AG04450 (cell line): ENCODE measurements at places on chromosomes 6 and 20. TPM values are rescaled to one million over a fixed set of nuclear protein-coding genes. Genes with fewer than 3 reads are reported as not detected.

Gene GSTA1
- not detected in 2 replicates for polyA plus RNA-seq

Gene EYS
- polyA plus RNA-seq = 0.14 TPM in 1 of 2 replicates, not detected in the other

Gene SLC25A27
- 0.25 and 0.53 TPM in 2 replicates for polyA plus RNA-seq

- DNase-seq = no peak
Measured at GRCh38 chr6:35260591-35261570, 1.3 kb downstream of the ZNF76 start.

- DNase-seq = no peak
Measured at GRCh38 chr6:19976411-19977129, 139.4 kb downstream of the ID4 start.

DNA sequence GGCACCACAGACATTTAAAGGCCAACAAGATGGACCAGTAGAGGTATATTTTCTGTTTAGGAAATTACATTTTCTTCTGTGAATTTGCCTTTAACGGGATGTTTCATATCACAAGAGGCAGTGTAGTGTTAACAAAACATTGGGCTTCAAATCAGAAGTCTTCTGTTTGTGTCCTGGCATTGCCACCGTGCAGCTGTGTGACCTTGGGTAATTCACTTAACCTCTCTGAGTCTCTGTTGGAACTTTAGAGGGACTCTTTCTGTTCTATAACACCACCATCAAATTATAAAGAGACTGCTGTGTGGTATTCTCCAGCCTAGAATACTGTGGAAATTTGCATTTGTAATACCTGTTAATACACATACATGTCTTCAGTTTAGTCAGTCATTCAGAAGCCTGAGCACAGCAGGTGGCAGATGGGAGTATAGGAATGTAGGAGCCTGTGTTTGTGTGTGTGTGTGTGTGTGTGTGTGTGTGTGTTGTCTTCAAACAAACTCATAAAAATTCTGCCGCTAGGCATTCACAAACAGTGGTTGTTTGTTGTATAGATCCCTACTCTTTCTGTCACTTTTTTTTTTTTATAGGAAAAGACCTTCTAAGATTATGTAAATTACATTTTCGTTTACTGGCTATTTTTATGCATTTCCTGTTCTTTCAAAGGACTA, 22.6 kb downstream of the UST start:
- no peak for DNase-seq

Gene CCN2
- polyA plus RNA-seq = 768 and 955 TPM in 2 replicates
